ENCODE measurements at places on chromosomes 11 and 22.
A peak's percentile ranks its signal among the peaks of the same experiment; 100 is the strongest.

DNA sequence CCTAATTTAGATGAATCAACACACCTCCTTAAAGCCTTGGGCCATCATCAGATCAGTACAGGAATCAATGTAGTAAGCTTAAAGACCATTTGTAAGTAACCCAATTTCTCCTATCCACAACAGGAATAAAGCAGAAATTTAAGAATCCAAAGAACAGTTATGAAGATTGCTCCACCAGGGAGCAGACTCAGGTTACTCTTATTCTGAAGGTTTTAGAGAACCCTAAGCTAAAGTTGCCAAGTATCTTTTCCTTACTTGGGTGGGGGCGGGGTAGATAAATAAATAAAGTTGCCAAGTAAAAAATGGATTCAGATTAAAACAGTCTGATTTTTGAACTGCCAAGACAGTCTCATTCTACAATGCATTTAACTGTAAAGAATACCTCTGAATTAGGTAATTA, 18.1 kb downstream of the CKAP5 start:
- no peak for DNase-seq

GRCh38 chr11:44846852-44847251, 103.8 kb downstream of the TP53I11 start:
- no peak for DNase-seq

DNA sequence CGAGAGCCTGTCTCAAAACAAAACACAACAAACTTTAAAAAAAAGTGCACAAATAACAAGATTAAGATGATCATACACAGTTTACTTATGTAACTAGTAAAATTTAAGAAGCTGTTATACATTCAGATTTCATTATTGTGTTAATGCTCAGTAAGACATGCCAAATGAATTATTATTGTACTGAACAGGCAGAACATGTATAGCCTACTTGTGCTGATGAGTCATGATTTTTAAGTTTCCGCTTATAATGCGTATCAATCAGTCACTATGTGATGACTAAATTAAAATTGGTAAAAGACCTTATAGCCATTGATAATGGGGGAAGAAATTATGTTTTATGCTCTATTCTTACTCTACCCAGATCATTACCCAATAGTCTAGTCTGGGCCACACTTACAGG, 20.5 kb upstream of the EXPH5 start:
- no peak for DNase-seq

GRCh38 chr11:130652671-130653335, 204.4 kb downstream of the ADAMTS15 start:
- DNase-seq, result peak; percentile 40

- DNase-seq, result no peak
These were observed 68.2 kb upstream of the NECTIN1 start for GRCh38 chr11:119797123-119797611.

DNA sequence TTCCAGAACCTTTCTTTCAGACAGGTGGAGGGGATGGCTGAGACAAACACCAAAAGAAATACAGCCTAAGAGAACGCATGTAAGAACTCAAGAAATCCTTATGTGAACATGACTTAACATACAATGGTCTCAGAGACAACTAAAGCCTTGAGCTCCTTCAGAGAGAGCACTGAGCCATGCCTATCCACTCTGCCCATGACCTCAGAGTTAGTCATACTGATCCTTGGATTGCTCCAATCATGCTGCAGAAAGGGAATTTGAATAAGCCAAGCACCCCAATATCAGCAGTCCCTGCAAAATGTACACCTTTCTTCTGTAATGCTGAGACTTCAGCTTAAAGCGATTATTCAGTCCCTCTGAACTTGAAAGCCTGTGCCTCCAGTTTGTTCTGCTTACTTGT, 43.2 kb upstream of the CHKA start:
- no peak for DNase-seq

- no peak for DNase-seq
These were observed 16.7 kb upstream of the ELFN2 start for GRCh38 chr22:37443977-37444376.

- DNase-seq, result no peak
These were observed at the start of gene CREB3L1 for GRCh38 chr11:46277622-46278386. Gene CREB3L1, plus strand, starts transcription at chr11:46277662. Its CDS starts 450 bp downstream, at chr11:46278112.

GRCh38 chr11:2813141-2813908, 72.2 kb downstream of the CDKN1C start:
- DNase-seq, result peak; percentile 8

GRCh38 chr11:73907191-73907590, 30.4 kb downstream of the PAAF1 start:
- DNase-seq, result peak; percentile 3

Measured in suppressor macrophage treated with lipopolysaccharide for 4 hours (primary cell).